ENCODE measurements at places on chromosomes 12 and 14. TPM values are rescaled to one million over a fixed set of nuclear protein-coding genes. Genes with fewer than 3 reads are reported as not detected.
A peak's percentile ranks its signal among the peaks of the same experiment; 100 is the strongest.

DNA sequence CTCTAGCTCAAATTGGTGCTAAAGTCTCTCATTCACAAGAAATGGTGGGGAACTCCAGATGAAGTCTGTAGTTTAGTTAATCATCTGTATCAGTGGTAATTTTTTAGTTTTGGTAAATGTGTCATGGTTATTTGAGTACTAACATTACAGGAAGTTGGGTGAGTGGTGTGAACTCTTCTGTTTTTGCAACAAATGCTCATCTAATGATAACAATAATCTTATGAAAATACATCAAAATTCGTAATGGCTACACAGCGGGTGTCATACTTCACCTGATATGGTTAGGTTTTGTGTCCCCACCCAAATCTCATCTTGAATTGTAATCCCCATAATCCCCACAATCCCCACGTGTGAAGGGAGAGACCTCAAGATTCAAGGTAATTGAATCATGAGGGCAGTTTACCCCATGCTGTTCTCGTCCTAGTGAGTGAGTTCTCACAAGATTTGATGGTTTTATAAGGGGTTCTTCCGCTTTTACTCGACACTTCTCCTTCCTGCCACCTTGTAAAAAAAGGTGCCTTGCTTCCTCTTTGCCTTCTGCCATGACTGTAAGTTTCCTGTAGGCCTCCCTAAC is 209.3 kb upstream of the FOXN3 start:
- H3K36me3 ChIP-seq, result no peaks in the 10 kb centered on the region
- peaks cover 8% of the 10 kb centered on the region for H3K4me1 ChIP-seq
- H3K27ac ChIP-seq, result no peak overlapping the region
- DNase-seq, result no peak
- H3K4me3 ChIP-seq, result no peak overlapping the region

- DNase-seq, result no peak
- peak overlapping the region; percentile 86 for H3K4me3 ChIP-seq
- no peaks in the 10 kb centered on the region for H3K27me3 ChIP-seq
- peaks cover 33% of the 10 kb centered on the region for H3K4me1 ChIP-seq
- no peak overlapping the region for H3K27ac ChIP-seq
Observed at GRCh38 chr12:88036353-88036965, 7.3 kb upstream of the C12orf50 start.

DNA sequence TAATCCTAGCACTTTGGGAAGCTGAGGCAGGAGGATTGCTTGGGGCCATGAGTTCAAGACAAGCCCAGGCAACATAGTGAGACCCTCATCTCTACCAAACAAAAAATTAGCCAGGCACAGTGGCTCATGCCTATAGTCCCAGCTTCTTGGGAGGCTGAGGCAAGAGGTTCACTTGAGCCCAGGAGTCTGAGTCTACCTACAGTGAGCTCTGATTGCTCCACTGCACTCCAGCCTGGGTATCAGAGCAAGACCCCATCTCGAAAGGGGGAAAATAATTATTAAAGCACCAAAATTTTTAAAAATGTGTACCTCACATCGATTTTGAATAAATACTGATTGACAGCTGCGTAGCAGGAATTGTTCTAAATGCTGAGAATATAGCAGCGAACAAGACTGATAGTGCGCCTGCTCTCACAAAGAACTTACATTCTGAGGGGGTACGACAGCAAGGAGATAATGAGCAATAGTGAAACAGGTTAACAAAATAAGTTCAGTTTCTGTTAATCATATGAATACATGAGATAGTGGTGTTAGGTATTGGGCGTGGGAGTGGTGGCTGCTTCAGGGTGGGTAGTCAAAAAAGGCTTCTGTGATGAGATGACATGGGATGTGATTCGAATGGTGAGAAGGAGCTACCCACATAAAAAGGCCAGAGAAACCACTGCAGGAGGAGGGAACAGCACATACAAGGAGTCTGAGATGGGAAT is 19.6 kb downstream of the HCFC2 start:
- no peak overlapping the region for H3K27ac ChIP-seq
- no peak for DNase-seq
- peaks cover 69% of the 10 kb centered on the region for H3K36me3 ChIP-seq
- no peaks in the 10 kb centered on the region for H3K4me1 ChIP-seq
- H3K27me3 ChIP-seq, result no peaks in the 10 kb centered on the region

KIF26A gene
- 1.8 TPM for total RNA-seq
